Stimulated activated CD4-positive, alpha-beta T cell treated with anti-CD3 and anti-CD28 coated beads, Interleukin-1b, Interleukin-23, amount 100 ng/mL, for 4 hours (primary cell): ENCODE measurements at places on chromosomes 16 and 17.

DNA sequence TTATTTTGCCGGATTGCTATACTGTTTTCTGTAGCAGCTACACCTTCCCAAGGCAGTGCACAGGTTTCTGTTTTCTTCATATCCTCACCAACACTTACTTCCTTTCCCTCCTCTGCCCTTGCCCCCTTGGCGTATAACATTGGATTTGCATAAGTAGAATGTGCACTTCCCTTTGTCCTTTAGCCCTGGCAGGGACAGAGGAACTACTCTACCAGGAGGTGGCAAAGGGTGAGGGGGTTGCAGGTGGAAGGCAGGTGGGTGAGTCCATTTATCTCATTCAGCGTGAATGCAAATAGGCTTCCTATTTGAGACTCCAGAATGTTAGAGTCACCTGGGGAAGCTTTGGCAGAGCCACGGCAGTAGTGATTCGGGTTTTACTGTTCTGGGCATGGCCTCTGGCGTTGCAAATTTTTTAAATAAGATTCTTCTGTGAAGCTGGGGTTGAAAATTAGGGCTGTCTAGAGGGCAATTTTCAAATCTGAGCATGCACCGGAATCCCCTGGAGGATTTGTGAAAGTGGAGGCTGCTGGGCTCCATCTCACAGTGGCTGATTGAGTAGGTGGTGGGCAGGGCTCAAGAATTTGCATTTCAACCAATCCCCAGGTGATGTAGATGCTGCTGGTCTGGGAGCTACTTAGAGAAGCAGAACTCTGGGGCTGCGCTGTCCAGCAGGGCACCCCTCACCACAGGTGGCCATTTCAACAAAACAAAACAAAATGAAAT is 84.7 kb downstream of the PLCG2 start:
- no peak for DNase-seq

DNA sequence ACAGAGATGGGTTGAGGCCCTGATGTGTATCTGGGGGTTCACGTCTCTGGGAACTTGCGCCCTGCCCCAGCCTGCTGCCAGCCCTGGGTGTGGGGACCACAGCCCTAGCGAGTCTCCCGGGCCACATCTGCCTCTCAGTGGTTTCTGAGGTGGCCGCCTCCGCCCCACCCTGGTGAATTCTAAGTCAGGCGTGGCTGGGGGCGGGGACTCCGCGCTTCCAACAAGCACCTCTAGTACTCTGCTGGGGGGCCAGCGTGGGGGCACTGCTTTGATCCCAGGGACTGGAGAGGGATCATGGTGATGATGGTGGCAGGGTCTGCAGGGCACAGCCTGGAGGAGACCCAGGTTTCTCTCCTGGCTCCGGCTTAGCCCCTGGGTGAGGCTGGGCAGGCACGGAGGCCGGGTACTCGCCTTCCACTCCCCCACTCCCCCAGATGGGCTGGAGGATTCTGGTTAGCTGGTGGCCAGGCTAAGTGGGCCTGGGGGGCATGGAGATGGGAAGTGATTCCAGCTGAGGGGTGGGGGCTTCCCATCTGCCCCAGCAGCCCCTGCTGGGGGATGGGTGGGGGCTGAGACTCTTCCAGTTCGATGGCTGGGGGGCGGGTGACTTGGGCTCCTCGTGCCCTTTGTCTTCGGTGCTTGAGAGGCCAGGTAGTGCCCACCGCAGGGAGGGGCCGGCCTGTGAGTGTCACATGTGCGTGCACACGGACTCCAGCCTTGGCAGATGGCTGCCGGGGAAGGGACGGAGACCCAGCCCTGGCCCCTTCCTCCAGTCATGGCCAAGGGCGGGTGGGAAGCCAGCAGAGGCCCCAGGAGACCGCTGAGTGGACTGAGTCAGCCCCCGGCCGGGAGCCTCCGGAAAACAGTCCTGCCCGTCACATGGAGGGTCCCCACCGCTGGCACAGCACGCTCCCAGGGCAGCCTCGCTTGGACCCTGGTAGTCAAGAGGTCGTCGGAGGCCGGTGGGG is 3.9 kb downstream of the GLIS2 start:
- DNase-seq = no peak

DNA sequence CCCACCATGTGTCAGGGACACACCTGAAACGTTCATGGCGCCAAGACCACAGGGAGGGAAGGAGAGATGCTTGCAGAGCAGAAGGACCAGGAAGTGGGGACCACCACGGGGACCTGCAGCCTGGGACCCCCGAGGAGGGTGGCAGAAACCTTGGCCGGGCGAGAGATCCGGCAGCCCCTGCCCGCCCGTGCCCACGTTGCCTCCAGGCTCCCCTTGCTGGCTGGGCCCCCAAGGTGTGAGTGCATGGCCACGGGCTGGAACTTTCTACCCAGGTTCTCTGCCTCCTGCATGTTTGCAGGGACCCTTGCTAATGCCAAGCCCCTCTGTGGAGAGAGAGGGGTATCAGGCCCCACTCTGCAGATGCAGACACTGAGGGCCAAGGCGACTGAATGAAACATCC is 50.4 kb downstream of the USP22 start:
- no peak for DNase-seq

DNA sequence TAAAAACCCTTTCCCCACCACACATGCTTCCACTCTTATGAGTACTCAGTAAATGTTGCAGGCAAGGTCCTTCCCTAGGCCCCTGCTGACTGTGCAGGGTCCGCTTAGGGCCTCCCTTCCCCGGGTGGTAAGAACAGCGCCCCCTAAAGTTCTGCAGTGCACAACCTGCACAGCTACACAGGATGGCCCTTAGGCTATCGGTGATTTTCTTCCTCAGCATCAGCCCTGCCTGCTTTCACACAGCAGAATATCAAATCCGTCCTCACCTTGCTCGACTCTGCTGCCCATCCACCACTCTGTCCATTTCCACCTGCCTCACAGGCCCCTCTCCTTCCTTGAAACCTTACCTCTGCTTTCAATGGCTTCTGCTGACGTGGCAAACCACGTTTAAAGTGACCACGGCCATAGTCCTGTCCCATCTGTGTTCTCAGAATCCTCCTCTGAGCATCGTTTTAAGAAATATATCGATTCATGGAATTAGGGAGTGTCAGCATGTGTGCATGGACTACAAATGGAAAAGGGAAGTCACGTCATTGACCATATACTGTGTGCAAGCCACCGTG is 51.4 kb upstream of the TMEM132E start:
- DNase-seq = no peak

DNA sequence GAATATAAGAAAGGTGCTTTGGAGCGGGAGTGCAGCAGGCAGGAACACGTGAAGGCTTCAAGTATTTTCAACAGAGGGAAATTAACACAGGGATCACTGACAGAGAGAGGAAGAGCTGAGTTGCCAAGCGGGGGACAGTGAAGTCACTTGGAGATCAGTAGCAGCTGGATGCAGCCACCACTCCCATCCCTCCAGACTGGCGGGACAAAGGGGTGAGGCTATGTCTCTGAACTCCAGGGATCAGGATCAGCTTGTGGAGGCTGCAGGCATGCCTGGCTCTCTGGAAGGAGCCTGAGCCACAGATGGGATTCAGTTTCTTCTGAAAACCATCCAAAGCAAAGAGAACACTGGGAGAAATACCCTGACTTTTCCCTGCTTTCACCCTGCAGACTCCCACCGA is 113.7 kb upstream of the IRX3 start:
- no peak for DNase-seq

- DNase-seq = no peak
Measured at GRCh38 chr17:74733365-74734122, 3.5 kb upstream of the RAB37 start.

DNA sequence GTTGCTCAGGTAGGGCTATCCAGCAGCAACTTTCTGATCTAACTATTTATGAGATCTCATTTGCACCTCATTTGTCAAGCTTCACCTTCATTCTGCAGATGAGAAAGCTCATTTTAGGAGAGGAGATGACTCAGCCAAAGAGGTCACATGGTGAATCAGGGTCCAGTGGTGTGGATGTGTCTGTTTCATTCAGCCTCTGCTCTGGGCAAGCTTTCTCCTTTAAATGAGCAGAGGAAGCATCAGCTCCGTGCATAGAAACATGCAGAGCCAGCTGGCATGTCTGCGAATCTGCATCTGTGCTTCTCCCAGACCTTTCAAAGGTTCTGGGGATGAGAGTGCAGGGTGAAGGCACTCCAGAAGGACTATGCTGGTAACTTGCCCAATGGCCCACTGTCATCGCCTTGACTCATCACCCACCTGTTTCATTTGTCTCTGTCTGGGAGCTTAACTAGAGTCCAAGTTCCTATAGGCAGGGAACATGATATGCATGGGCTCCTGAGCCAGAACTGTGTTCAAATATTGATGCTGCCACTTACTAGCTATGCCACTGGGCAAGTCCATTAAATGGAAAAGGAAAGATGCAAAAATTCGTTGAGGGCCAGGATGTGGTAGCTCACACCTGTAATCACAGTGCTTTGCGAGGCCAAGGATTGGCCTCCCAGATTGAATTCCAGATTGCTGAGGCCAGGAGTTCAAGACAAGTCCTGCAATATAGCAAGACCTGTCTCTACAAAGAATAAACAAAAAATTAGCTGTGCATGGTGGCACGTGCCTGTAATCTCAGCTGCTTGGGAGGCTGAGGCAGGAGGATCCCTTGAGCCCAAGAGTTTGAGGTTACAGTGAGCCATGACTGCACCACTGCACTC is 67.1 kb upstream of the NLK start:
- DNase-seq = no peak

GRCh38 chr17:77076124-77076830 is 64.5 kb upstream of the SEC14L1 start:
- DNase-seq = no peak

DNA sequence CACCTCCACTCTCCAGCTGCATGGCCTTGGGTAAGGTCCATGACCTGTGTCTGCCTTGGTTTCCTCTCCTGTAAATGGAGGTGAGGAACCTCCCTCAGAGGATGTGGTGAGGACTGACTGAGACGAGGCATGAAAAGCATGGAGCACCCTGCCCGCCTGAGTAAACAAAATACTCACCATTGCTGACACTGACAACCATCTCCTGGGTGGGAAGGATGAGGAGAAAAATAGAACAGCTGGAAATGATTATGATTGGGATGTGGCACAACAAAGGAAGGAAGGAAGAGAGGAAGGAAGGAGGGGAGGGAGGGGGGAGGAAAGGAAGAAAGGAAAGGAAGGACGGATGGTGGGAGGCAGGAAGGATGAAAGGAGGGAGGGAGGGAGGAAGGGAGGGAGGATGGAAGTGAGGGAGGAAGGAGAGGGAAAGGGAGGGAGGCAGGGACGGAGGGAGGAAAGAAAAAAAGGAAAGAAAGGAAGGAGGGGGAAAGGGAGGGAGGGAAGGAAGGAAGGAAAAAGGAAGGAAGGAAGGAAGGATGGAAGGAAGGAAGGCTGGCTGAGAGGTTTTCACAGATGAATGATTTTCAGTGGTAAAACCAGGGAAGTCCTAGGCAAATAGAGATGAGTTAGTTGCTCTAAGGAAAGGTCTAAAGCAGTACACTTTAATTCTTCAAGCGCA is 276.5 kb upstream of the XYLT1 start:
- DNase-seq = no peak

- DNase-seq = no peak
Measured at GRCh38 chr17:10702574-10702973, 5.2 kb downstream of the ADPRM start.

- DNase-seq = peak; percentile 59
Measured at GRCh38 chr17:13594762-13595598, 6.7 kb downstream of the HS3ST3A1 start.

DNA sequence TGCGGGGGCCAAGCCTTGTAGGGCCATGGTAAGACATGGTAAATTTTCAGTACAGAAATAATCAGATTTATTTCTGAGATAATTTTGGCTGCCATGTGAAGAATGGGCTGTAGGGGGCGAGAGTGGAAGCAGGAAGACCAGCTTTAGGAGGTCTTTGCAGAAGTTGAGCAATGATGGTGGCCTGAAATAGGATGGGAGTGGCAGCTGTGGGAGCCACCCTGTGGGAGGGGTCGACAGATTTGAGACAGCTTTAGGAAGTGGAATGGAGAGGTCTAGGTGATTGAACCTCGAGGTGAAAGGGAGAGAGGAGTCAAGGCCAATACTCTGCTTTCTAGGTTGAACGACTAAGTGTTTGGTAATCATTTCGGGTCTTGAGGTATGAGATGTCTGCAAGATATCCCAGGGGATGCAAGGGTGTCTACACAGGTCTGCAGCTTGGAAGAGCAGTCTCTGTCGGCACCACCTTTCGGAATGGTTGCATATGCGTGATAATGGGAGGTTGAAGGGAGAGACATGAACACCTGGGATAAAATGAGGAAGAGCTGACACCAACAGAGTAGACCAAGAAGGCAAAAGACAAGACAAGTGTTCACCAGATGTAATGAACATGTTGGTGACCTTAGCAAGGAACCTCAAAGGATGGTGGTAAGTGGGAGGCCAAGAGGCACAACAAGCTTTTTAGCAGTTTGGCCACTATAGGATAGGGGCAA is 4.2 kb upstream of the ATXN7L3 start:
- DNase-seq = no peak

DNA sequence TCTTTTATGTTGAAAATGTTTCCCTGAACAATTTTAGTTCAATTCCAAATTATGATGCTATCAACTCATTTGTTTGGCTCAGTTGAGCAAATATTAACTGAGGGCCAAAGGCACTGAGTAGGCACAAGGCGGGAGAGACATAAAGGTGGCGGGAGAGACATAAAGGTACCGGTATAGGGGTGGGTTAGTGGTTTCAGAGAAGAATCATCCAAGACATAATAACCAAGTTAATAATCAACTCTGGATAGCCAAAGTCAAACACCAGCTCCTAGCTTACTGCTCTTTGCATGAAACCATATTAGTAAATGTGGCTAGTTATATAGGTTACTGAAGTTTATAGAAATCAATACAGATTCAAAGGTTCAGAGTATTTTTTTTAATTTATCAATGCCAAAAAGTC is 91.7 kb downstream of the RPGRIP1L start:
- DNase-seq = no peak

GRCh38 chr16:19044769-19045168 is 22.6 kb upstream of the COQ7 start:
- no peak for DNase-seq

DNA sequence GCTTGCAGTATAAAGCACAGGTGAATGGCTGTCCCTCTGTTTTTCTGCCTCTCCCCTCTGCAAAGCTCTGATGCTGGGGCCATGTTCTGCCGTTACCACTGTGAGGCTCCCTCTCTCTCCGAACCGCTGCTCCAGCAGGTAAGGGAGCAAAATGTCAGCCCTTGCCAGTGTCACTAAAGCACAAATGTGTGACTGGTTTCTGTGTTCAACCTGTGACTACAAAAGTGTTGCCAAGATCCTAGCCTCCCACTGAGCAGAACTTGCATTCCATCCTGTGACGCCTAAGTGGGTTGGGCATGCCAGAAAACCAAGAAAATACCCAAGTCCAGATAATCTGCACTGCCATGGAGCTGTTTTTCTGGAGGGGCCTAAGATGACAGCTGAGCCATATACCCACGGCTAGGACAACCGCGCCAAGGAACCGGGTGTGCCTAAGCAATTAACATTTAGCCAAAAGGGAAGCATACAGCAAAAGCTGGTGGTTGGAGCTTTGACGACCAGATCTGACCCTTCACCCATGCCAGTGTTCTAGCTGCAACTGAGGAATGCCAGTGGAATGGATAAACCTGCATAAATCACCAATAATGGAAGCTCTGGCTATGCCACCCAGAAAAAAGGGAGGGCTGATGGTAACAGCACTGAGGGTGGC is 35.0 kb downstream of the PSME3IP1 start:
- DNase-seq = no peak

DNA sequence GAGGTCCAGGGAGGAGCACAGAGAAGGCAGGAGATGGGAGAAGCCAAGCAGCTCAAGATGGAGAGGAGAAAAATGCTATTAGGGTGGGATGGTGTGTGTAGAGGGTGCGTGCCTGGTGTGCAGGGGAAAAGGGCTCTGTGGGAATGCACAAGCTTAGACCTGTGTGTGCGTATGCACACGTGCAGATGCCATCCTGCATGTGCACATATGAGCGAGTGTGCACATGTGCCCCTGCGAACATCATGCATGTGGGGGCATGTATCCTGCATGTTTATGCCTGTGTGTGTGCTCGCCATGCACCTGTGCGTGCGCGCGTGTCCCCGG is 438 bp upstream of the KCNJ12 start:
- DNase-seq = no peak
